Stimulated activated CD8-positive, alpha-beta memory T cell treated with anti-CD3 and anti-CD28 coated beads, Interleukin-4, amount 100 ng/mL, for 1 hour (primary cell): ENCODE measurements at places on chromosomes 11 and 22.

- DNase-seq: no peak
Observed at GRCh38 chr11:82814379-82814778, 80.7 kb upstream of the FAM181B start.

- no peak for DNase-seq
Observed at GRCh38 chr11:61120706-61121191, 18.5 kb downstream of the CD5 start.

- DNase-seq: no peak
Observed at GRCh38 chr22:48517039-48518030, 1310.3 kb downstream of the BRD1 start.

DNA sequence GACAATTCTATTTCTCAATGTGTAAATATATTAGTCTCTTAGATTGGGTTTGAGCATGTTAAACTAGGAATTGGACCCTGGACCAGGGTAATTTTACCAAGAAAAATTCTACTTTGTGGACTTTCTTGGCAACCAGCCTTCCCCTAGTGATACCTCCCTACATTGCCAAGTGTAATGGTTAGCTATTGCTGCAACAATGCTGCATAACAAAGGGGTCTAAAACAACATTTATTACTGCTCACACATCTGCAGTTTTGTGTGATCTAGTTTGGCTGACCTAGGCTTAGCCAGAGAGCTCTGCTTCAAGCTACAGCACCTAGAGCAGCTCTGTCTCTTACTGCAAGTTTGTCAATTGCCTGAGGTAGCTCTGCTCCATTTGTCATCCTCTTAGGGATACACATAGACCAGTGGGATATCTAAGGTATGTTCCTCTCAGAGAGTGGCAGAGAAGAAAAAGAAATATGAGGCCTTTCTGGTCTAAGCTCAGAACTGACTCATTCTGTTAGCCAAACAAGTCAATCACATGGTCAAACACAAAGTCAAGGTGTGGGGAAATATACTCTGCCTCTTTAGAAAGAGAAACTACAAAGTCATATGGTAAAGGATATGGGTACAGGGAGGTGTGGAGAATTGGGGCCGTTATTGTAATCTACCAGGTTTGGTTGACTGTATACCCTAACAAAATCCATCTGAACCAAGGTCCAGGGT, 2.0 kb upstream of the LAYN start:
- no peak for DNase-seq

DNA sequence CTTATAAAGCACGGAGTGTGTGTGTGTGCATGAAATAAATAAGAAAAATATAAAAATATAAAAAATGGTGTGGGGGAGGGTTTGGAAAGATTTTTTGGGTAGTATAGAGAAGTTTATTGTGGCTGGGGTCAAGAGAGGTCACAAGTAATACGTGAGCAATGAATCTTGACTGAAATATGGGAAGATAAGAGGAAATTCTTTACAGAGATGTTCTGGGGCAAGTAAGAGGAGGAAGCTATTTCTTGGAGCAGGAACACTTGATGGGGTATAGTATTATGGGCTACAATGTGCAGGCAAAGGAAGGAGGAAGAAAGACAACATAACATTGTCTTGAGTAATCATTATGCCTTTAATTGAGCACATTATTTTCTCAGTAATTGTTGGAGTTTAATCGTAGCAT, 2.1 kb downstream of the HBD start:
- no peak for DNase-seq

- DNase-seq: no peak
Observed at GRCh38 chr11:130561441-130561881, 113.0 kb downstream of the ADAMTS15 start.

GRCh38 chr22:30902496-30903357, 65.8 kb downstream of the MORC2 start:
- DNase-seq: no peak

DNA sequence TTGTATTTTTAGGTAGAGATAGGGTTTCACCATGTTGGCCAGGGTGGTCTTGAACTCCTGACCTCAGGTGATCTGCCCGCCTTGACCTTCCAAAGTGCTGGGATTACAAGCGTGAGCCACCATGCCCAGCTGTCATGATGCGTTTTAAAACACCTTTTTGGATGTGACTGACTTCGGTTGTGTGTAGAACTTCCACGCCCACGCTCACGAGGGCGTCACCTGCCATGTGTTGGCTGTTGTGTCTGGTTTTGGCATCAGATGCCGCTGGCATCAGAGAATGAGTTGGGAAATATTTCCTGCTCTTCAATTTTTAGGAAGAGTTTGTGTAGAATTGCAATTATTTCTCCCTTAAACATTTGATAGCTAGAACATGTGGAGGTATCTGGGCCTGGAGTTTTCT, 109.1 kb downstream of the KCNQ1 start:
- no peak for DNase-seq

- DNase-seq: no peak
Observed at GRCh38 chr11:72271980-72272379, 28.0 kb upstream of the PHOX2A start.

DNA sequence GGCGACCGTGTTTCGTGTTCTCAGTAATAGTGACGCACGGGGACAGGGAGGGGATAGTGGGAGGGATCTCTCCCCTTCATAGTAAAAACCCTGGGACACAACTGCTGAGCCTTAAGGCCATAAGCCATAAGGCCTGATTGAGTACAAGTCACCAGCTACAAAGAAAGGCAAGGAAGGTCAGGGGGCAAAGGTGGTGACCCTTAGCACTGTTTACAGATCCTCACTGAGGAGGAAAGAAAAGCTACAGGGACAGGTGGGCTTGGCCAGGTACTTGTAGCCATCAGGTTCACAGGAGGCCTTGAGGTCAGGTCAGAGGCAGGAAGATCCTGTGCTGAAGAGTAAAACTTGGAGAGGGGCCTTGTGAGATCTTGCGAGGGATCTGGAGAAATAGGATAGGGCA, 15.1 kb upstream of the AMPD3 start:
- no peak for DNase-seq

GRCh38 chr22:36461665-36462649, 19.5 kb downstream of the TXN2 start:
- DNase-seq: no peak

DNA sequence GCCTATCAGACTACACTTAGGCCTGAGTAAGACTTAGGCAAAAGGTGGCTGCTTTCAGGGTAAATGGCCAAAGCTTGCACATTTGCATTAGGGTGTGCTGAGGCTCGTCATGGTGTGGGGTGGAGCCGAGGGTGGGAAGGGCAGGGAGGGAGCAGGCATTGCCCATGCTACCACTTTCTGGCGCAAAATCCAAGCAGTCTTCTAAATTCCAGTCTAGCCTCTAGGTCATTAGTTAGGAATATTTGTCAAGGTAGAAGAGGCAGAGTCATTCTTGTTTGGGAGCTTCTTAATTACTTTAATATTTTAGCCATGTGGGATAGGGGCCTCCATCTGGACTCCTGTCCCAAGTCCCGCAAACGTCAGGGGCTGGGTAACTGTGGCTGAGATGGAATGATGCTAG, 28.6 kb downstream of the SCUBE1 start:
- DNase-seq: no peak

DNA sequence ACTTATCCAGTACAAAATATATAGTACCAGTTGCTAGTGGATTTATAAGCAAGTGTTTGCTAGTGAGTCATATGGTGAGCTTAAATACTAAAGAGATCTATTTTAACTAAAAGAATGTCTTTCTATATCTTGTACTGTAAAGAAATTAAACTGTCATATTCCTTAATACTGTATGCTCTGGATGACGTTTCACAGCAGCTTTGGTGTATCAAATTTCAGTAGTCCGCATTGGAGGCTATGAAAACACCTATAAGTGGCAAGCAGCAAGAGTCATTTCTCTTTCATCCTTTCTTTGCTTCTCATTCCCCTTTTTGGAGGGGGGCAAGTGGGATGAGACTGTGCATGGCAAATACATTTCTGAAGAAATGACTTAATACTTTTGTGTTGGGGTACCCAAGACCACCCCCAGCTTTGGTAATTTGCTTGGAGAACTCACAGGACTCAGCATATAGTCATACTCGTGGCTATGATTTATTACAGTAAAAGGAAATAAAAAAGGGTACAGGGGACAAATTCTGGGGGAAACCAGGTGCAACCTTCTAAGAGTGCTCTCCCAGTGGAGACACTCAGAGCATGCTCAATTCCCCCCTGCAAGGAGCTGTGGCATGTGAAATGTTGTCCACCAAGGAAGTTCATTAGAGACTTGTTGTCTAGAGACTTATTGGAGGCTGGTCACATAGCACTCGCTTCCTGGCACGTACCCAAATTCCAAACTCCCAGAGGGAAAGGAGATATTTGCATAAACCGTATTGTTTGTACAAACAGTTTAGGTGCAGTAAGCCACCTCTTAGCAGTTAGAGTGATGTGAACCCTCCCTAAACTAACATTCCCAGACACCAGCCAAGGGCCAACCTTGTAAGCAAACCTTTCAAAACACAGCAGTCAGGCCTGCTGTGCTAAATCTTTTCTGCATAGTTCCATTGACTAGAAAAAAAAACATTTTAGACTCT, 210.8 kb downstream of the PGR start:
- no peak for DNase-seq

DNA sequence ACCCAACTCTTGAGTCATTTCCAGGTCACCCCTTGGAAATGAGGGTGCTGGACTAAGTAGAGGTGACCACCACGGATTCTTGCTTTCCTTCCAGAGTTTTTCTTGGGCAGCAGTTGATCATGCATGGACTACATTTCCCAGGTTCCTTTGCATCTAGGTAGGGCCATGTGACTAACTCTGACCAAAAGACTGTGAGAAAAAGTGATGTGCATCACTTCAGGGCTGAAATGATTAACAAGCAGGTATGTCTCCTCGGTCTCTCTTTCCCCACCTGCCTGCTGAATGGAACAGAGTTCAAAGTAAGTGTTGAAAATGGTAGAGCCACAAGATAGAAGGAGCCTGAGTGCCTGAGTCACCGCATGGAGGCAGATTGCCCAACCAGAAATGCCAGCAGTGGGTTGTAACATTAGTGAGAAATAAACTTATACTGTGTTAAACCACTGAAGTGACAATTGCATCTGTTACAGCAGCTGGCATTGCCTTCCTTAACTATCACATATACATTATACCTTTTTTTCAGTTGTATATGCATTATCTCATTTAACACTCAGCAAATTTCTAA, 113.5 kb downstream of the MN1 start:
- DNase-seq: no peak

DNA sequence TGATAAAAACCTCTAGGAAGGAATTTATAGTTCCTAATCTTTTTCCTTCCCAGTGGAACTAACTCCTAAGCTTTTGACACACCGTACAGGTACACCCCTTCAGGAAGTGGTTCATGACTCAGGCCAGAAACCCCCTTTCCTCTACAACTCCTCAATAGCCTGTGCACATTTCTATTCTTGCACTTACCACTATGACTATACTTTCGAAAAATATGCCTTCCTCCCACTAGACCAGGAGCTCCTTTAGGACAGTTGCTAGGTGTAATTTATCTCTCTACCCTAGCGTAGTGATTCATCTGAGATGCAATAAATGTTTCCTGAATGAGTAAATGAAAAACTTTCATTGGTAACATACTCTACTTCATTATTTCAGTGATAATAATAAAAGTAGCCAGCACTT, 14.5 kb downstream of the MAP6 start:
- no peak for DNase-seq

- DNase-seq: no peak
Observed at GRCh38 chr11:42311514-42311913, 852.1 kb upstream of the LRRC4C start.

DNA sequence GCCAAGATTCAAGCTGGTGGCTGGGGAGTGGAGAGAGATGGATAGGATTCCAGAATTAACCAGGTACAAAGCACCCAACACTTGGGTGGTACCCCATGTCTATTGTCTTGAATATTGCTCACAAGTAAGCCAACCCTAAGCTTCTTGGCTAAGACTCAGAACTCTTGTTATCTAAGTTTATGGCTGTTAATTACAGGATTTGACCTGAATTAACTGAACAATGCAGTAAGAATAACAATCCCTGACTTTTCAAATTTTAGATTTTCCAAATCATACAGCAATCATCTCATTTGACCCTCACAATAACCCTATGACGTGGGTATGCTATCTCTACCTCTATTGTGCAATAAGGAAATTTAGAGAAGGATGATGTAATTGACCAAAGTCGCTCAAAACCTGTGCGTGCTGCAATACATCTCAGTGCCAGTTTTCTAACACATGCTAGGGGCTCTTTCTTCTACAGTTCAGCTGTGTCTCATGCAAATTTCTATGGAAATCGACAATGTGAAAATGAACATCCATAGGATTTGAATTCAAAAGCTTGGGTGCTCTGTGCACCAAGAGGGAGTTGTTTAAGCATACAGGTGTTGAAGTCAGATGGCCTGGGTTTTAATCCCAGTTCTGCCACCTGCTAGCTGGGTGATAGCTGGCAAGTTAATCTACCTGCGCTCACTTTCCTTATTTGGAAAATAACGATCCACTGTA, 40.1 kb upstream of the APLNR start:
- DNase-seq: no peak
